DND-41 (cell line): ENCODE measurements at places on chromosomes 7 and 10.

GRCh38 chr7:121163699-121164098, 165.1 kb upstream of the WNT16 start:
- no peaks in the 10 kb centered on the region for H3K27me3 ChIP-seq
- no peaks in the 10 kb centered on the region for H3K4me1 ChIP-seq
- no peak for DNase-seq
- H3K4me3 ChIP-seq = no peak overlapping the region
- H3K27ac ChIP-seq = no peak overlapping the region

GRCh38 chr7:55576753-55577152, 4.5 kb upstream of the VOPP1 start:
- no peaks in the 10 kb centered on the region for H3K27me3 ChIP-seq
- peaks cover 22% of the 10 kb centered on the region for H3K4me1 ChIP-seq
- no peak for DNase-seq
- no peak overlapping the region for H3K27ac ChIP-seq
- H3K4me3 ChIP-seq = no peak overlapping the region

DNA sequence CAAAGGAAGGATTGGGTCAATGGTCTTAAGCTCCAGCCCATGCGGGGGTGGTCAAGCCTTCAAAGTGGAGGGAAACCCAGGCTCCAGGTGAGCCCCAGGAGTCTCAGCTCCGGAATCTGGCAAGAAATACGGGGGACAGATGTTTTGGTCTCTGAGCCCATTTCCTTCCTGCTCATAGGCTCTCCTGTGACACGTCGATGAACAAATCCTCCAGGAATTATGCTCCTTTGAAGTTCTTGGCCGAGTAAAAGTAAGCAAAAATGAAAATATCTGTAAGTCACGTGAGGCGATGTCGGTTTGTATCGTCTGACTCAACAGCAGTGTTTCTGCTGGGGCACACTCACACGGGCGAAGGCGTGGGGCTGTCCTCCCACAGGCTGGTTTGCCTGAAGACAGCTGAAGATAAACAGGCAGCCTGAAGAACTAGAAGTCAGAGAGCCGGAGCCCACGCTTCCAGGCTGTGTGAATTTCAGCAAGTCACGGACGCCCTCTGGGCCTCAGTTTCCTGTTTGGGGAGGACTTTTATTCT, 52.6 kb upstream of the SMNDC1 start:
- H3K4me3 ChIP-seq = no peak overlapping the region
- no peaks in the 10 kb centered on the region for H3K4me1 ChIP-seq
- no peaks in the 10 kb centered on the region for H3K27me3 ChIP-seq
- DNase-seq = no peak
- H3K27ac ChIP-seq = no peak overlapping the region

GRCh38 chr7:79494046-79494445, 40.6 kb upstream of the MAGI2 start:
- no peaks in the 10 kb centered on the region for H3K27me3 ChIP-seq
- H3K36me3 ChIP-seq = no peaks in the 10 kb centered on the region
- no peak overlapping the region for H3K27ac ChIP-seq
- no peak overlapping the region for H3K4me3 ChIP-seq
- no peaks in the 10 kb centered on the region for H3K4me1 ChIP-seq

GRCh38 chr7:38424750-38425463, 151.5 kb upstream of the TARP start:
- H3K27ac ChIP-seq = no peak overlapping the region
- no peaks in the 10 kb centered on the region for H3K4me1 ChIP-seq
- no peaks in the 10 kb centered on the region for H3K36me3 ChIP-seq
- no peak for DNase-seq
- H3K27me3 ChIP-seq = peaks cover 4% of the 10 kb centered on the region

GRCh38 chr7:131016230-131016629, 282.2 kb upstream of the KLF14 start:
- DNase-seq = no peak
- H3K4me3 ChIP-seq = no peak overlapping the region
- peak overlapping the region; percentile 36; the same call in 1 of the 2 replicates for H3K27ac ChIP-seq
- peaks cover 10% of the 10 kb centered on the region; the same call in 1 of the 2 replicates for H3K36me3 ChIP-seq
- H3K4me1 ChIP-seq = peaks cover 63% of the 10 kb centered on the region

- no peak overlapping the region for H3K27ac ChIP-seq
- H3K4me3 ChIP-seq = no peak overlapping the region
- no peaks in the 10 kb centered on the region for H3K27me3 ChIP-seq
- no peak for DNase-seq
Measured at GRCh38 chr10:4191354-4191753, 406.3 kb upstream of the KLF6 start.

- no peaks in the 10 kb centered on the region for H3K27me3 ChIP-seq
- no peak overlapping the region for H3K27ac ChIP-seq
- no peak overlapping the region for H3K4me3 ChIP-seq
- H3K36me3 ChIP-seq = peaks cover 37% of the 10 kb centered on the region
- peaks cover 37% of the 10 kb centered on the region for H3K4me1 ChIP-seq
Measured at GRCh38 chr10:63260860-63261251, 127.7 kb downstream of the NRBF2 start.

DNA sequence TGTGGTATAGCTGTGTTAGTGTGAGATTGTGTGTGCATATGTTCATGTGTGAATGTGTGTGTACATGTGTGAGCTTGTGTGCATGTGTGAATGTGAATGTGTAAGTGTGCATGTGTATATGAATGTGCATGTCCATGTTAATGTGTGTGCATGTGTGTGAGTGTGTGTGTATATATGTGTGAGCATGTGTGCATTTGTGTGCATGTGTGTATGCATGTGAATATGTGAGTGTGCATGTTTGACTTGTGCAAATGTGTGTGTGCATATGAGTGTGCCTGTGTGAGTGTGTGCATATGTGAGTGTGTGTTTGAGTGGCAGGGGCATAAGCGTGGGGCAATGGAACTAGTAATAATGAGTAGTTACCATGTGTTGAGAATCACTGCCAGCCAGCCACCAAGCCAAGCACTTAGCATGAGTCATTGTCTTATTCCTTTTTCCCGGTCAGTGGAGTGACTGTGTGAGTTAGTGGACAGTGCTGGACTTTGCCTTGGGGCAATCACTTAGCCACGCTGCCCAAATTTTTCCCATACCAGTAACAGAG, 46.3 kb upstream of the SHH start:
- H3K27ac ChIP-seq = no peak overlapping the region
- no peaks in the 10 kb centered on the region for H3K4me1 ChIP-seq
- no peaks in the 10 kb centered on the region for H3K36me3 ChIP-seq
- no peak overlapping the region for H3K4me3 ChIP-seq
- no peak for DNase-seq
- H3K27me3 ChIP-seq = no peaks in the 10 kb centered on the region

GRCh38 chr10:62636825-62637248, 167.7 kb upstream of the ADO start:
- peak; percentile 13 for DNase-seq
- no peak overlapping the region for H3K4me3 ChIP-seq
- H3K27ac ChIP-seq = no peak overlapping the region
- no peaks in the 10 kb centered on the region for H3K27me3 ChIP-seq
- H3K36me3 ChIP-seq = no peaks in the 10 kb centered on the region
- H3K4me1 ChIP-seq = no peaks in the 10 kb centered on the region; the same call in 1 of the 2 replicates

DNA sequence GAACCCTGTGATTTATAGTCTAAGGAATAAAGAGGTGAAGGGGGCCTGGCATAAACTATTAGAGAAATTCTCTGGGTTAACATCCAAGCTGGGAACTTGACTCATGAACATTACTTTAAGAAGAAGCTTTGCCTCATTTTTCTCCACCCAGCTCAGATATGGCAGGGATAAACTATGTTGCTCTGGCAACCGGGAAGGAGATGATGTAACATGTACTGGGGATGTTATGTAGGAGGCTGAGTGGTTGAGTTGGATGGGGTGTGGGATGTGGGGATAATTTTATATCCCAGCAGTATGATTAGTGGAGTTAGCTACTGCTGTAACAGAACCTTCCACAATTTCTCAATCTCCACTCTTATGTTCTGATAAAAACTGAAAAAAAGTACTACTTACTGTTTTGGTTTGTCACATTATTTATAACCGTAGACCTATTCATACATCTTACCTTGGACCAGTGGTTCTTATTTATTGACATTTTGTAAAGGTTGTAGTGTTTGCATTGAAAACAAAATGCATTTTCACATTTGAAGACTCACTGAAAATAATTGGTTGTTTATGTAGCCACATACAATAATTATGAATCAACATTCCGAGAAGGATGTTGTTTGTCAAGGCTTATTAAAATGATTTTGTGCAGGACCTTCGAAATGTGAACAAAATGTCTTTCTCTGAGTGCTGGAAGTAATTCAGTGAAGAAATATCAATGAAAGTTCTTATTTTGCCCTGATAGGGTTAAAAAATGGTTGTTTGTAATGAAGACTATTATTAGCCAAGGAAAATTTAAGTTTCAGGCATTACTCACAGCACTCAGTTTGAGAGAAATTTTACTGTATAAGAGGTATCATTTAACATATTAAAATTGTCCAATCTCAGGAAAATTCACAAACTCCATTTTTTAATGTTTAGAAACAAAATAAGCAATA, 1.3 kb downstream of the OR2F2 start:
- H3K27ac ChIP-seq = no peak overlapping the region
- no peak for DNase-seq
- H3K36me3 ChIP-seq = no peaks in the 10 kb centered on the region
- H3K4me3 ChIP-seq = no peak overlapping the region
- H3K27me3 ChIP-seq = no peaks in the 10 kb centered on the region
- no peaks in the 10 kb centered on the region for H3K4me1 ChIP-seq

- DNase-seq = no peak
- H3K27me3 ChIP-seq = no peaks in the 10 kb centered on the region
- H3K4me1 ChIP-seq = peaks cover 12% of the 10 kb centered on the region
Measured at GRCh38 chr7:157650131-157650631, 313.4 kb downstream of the DNAJB6 start.

- H3K27ac ChIP-seq = no peak overlapping the region
- DNase-seq = no peak
- no peaks in the 10 kb centered on the region for H3K36me3 ChIP-seq
- H3K27me3 ChIP-seq = peaks cover 3% of the 10 kb centered on the region
- no peak overlapping the region for H3K4me3 ChIP-seq
- H3K4me1 ChIP-seq = no peaks in the 10 kb centered on the region
Measured at GRCh38 chr10:3215153-3215775, 42.7 kb upstream of the PITRM1 start.

- H3K36me3 ChIP-seq = no peaks in the 10 kb centered on the region
- H3K27ac ChIP-seq = no peak overlapping the region
- no peak for DNase-seq
- no peaks in the 10 kb centered on the region for H3K27me3 ChIP-seq
Measured at GRCh38 chr7:47400001-47400400, 181.9 kb downstream of the TNS3 start.

GRCh38 chr7:157714166-157715070, 377.6 kb downstream of the DNAJB6 start:
- no peak overlapping the region for H3K27ac ChIP-seq
- no peaks in the 10 kb centered on the region for H3K27me3 ChIP-seq
- H3K4me3 ChIP-seq = no peak overlapping the region
- DNase-seq = no peak
- H3K4me1 ChIP-seq = no peaks in the 10 kb centered on the region

GRCh38 chr7:28130277-28130676, 50.3 kb downstream of the JAZF1 start:
- H3K4me3 ChIP-seq = no peak overlapping the region
- H3K27me3 ChIP-seq = no peaks in the 10 kb centered on the region
- no peaks in the 10 kb centered on the region for H3K4me1 ChIP-seq
- DNase-seq = no peak
- H3K36me3 ChIP-seq = no peaks in the 10 kb centered on the region

DNA sequence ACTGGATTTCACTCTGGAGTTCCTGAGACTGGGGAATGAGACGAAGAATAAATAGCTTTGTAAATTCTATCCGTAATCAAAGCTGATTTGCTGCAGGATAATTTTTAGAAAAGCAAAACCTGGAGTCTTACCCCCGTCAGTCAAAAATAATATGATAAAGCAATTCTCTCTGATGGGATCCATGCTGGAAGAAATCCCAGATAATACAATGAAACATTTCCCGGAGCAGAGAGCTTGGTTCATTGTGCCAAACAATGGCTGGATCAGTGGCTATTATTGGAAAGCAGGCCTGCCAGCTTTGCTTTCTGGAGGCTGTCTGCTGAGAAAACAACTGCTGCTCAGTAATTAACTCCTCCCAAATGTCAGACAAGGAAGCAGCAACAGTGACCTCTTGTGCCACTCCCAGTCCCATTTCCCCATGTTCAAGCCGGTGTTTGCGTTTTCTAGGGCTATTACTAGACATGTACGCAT, 609.4 kb upstream of the PCDH15 start:
- no peak for DNase-seq
- H3K27me3 ChIP-seq = no peaks in the 10 kb centered on the region
- H3K4me1 ChIP-seq = no peaks in the 10 kb centered on the region
- H3K4me3 ChIP-seq = no peak overlapping the region
- H3K27ac ChIP-seq = no peak overlapping the region

GRCh38 chr10:86090807-86091206, 275.8 kb downstream of the GRID1 start:
- no peak for DNase-seq
- no peaks in the 10 kb centered on the region for H3K36me3 ChIP-seq
- H3K4me3 ChIP-seq = no peak overlapping the region
- H3K27ac ChIP-seq = no peak overlapping the region
- H3K27me3 ChIP-seq = no peaks in the 10 kb centered on the region

DNA sequence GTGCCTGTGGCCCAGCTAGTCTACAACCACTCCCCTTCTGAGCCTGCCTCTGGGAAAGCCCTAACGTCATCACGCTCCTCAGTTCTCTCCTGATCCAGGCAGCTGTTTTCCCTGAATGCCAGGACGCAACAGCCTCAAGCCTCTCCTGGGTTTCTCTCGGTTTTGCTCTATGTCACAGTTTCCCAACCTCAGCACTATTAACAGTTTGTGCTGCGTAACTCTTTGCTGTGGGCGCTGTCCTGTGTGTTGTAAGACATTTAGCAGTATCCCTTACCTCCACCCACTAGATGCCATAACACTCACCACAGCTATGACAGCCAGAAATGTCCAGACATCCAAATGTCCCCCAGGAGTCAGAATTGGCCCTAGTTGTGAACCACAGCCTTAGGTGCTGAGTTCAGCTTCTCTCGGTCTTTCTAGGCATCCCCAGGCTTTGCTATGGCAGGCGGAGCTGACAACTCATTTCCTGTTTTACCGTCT, 226.3 kb upstream of the NPVF start:
- no peaks in the 10 kb centered on the region for H3K36me3 ChIP-seq
- no peaks in the 10 kb centered on the region for H3K4me1 ChIP-seq
- H3K4me3 ChIP-seq = no peak overlapping the region
- H3K27ac ChIP-seq = no peak overlapping the region
- DNase-seq = no peak

- H3K36me3 ChIP-seq = no peaks in the 10 kb centered on the region
- no peak overlapping the region for H3K27ac ChIP-seq
- no peaks in the 10 kb centered on the region for H3K4me1 ChIP-seq
- peaks cover 3% of the 10 kb centered on the region for H3K27me3 ChIP-seq
- DNase-seq = no peak
Measured at GRCh38 chr7:91326516-91327199, 62.4 kb downstream of the FZD1 start.

DNA sequence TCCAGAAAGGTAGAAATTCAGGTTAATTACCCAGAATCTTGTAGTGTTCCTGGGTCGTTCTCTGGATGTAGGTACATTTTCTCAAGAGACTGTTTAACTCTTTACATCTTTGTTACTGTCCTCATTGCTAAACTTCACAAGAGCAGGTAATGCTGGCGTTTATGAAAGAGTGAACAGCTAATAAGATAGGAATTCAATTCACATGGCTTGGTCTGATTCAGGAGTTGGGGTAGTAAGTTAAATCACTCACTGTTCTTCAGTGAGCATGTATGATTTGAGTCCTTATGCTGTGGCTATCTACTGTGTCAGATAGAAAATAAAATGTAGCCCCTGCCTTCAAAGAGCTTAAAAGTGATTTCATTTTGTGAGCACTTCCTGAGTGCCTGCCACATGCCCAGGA, 480.0 kb downstream of the LRMDA start:
- H3K27ac ChIP-seq = no peak overlapping the region
- H3K4me1 ChIP-seq = no peaks in the 10 kb centered on the region
- no peak overlapping the region for H3K4me3 ChIP-seq
- no peak for DNase-seq
